ENCODE measurements at places on chromosomes 7 and 10. TPM values are rescaled to one million over a fixed set of nuclear protein-coding genes. Genes with fewer than 3 reads are reported as not detected.

CYP17A1 gene
- not detected for total RNA-seq

CCSER2 gene
- 49.0 TPM for total RNA-seq

GJD4 gene
- total RNA-seq, result not detected

- peak; percentile 12 for ATAC-seq
Observed at GRCh38 chr10:22245567-22245966, 27.8 kb upstream of the EBLN1 start.

DNA sequence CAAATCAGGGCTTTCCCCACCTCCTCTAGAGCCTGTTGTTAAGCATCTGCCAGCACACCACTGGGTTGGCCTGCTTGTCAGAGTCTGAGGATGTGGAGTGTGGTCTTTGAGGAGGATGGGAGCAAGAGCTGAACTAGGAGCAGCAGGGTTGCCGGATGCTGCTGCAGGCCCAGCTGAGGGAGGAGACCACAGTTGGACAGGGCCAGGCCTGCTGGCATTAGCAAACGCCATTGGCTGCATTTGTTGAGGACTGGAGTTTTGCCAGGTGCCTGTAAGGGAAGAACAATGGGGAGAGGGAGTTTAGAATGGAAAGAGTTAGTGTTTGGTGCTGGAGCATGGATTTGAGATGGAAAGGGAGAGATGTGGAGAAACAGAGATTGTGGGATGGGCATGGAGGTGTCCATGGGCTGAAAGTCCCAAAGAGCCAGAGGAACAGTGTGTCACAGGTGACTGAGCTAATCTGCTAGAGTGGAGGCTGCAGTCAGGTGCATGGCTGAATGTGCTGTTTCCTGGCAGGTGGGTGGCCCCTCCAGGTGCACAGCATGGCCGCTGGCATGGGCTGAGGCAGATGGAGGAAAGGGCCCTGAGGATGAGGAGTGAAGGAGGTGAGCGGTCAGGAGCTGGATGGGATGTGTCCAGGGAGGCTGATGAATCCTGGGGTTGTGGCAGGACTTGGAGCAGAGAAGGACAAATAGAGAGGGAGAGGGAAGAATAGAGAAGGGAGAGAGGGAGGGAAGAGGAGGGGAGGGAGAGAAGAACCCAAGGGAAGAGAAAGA is 40.7 kb downstream of the LEP start:
- ATAC-seq, result no peak

GRCh38 chr7:84546403-84546802 is 351.8 kb upstream of the SEMA3A start:
- ATAC-seq, result no peak

DNA sequence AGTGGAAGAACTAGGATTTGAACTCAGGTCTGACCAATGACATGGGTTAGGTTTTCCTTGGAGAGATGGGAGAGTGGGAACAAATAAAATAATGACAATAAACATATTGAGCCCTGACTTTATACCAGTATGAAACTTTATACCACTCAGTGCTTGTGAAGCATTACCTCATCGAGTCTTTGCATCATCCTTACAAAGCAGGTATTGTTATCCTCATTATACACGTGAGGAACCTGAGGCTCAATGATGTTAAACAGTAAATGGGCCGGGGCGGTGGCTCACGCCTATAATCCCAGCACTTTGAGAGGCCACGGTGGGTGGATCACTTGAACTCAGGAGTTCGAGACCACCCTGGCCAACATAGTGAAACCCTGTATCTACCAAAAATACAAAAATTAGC is 47.7 kb downstream of the HHEX start:
- ATAC-seq, result no peak

GRCh38 chr7:22561895-22562593 is 62.1 kb upstream of the STEAP1B start:
- ATAC-seq, result no peak

GRCh38 chr7:97858221-97858620 is 14.0 kb downstream of the ASNS start:
- no peak for ATAC-seq

DNA sequence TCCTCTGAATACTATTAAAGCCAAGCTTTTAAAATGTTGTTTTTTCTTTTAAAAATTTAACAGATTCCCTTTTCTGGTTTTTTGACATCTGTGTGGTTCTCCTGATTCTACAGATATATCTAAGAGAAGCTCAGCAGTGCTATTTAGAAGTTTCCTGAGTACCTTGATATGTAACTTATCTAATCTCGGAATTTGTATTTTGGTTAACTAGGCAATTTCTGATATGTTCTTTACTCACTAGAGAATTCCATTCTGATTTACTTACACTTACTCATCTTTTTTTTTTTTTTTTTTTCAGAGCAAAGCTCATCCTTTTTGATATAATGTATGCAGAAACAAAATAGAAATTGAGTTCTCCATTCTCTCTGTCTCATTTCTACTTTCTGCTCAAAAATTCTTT is 63.8 kb downstream of the PALS2 start:
- no peak for ATAC-seq

- no peak for ATAC-seq
Observed at GRCh38 chr10:71243756-71244395, 31.5 kb downstream of the UNC5B start.

DNA sequence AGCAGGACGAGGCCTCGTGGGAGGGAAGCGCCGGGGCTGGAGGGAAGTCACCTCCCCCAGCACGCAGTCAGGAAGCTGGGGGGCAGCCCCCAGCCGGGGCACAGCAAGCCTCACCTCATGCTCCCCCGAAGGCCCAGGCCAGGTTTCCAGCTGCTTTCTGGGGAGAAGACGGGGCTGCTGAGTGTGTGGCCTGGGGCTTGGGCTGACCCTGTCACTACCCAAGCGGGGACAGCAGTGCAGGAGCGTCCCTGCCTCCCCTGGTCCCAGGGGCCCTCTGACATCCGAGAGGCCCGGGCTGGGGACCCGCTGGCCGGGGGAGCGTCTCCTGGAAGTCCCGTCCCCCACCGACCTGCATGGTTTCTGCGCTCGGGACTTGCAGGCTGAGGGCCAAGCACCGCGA is 19.7 kb upstream of the NKX6-2 start:
- ATAC-seq, result no peak

- ATAC-seq, result no peak
Observed at GRCh38 chr10:2471811-2472210, 595.5 kb upstream of the PFKP start.
